Bone marrow (tissue), 2 donors: ENCODE measurements at places on chromosomes 5 and 9.

DNA sequence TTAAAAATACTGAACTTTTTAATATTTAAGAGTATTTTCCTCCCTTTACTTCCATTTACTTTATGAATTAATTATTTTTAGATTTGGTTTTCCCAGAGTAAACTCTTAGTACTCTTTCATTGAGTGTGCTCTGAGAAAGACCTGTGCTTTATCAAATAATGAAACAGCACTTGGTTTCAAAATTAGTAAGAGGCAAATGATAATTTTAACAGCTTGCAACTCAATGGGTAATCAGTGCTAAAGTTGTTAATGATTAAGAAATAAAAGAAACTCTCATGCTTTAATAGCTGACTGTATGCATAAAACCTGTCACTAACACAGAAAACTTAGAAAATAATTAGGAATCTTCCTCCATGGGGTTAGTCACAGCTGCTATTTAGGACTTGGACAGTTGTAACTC, 244.4 kb downstream of the RFX3 start:
- DNase-seq, result no peak

DNA sequence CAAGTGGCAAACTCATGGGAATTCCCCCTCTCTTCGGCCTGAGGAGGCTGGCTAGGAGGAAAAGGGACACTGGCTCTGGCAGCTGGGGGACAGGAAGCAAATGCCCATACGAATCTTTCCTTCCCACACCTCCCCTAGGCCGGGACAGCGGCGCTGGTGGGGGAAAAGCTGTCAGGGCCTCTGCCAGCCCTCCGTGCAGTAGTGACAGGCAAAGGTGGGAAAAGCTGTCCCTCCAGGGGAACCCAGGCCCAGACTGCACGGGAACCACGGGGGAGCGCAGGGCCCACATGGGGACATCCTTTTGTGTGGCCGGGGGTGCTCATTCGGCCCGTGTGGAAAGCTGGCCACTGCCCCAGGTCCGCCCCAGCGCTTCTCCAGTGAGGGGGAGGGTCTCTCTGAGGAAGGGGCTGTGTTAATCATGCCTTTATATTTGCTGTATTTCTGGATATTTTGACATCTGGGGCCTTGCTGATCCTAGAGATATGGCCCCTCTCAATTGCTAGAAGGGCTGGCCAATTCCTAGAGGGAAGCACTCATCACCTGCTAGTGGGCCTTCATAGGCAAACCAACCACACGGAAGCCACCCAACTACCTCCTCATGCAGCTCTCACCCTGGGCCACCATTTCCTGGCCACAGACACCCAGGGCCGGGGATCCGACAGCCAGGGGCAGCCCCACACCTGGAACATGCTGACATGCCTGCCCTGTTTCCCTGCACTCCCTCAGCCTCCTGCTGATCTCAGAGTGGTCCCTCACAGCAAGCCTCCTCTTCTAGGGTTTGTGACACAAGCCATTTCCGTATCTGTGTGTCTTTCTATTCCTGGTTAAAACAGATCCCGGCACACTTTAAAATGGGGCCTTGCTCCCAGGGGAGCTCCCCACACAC, 138.8 kb downstream of the ROR2 start:
- no peak for DNase-seq

GRCh38 chr9:121556580-121556979, 56.9 kb upstream of the GGTA1 start:
- DNase-seq, result no peak

- no peak for DNase-seq
These were observed 16.9 kb downstream of the OR2V2 start for GRCh38 chr5:181164076-181164952.

- no peak for DNase-seq
These were observed 20.7 kb upstream of the JADE2 start for GRCh38 chr5:134504629-134505300.

GRCh38 chr5:141821430-141821925, 56.7 kb downstream of the PCDH1 start:
- DNase-seq, result no peak

- no peak for DNase-seq
These were observed 734.8 kb downstream of the TLE1 start for GRCh38 chr9:80954521-80954920.
